ENCODE measurements at places on chromosomes 1 and 21. TPM values are rescaled to one million over a fixed set of nuclear protein-coding genes. Genes with fewer than 3 reads are reported as not detected.

DNA sequence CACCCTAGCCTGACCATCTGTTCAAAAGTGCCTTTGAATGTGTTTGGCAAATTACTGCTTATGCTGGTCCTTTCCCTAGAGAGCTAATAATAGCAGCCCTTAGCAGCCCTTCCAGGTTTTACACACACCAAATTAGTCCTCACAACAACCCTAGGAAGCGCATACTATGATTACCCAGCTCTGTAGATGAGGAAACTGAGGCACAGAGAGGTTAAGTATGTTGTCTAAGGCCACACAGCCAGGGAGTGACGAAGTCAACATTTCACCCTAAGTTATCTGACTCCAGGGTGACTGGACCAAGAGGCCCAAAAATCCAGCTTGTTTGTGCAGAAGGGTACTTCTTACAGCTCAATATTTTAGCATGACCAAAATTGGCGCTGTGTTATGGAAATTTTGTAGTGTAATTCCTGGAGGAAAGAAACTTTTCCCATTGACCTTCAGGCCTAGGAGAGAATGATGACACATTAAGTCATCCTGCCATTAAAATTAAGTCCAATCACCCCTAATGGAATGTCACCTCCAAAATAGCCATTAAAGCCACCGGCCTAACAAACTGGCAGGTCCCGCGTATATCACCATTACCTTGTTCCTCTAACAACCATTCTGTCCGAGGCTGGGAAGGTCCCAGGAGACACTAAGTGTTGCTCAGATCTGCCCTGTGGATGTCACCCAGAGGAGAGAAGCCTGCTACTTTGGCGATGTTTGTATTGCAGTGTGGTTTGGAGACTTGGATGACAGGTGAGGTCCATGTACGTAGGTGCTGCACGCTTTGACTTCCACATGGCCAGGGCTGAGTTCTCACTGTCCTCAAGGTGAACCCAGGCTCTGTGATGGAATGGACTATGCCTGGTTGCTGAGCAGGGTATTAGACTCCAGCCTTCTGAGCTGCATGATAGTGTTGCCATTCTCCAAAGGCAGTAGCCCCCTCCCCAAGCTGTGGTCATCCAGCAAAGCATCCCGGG lies 258.3 kb downstream of the TOMM20 start:
- no peak for DNase-seq

GRCh38 chr1:27570356-27570755 lies 33.6 kb downstream of the AHDC1 start:
- DNase-seq: no peak

DNA sequence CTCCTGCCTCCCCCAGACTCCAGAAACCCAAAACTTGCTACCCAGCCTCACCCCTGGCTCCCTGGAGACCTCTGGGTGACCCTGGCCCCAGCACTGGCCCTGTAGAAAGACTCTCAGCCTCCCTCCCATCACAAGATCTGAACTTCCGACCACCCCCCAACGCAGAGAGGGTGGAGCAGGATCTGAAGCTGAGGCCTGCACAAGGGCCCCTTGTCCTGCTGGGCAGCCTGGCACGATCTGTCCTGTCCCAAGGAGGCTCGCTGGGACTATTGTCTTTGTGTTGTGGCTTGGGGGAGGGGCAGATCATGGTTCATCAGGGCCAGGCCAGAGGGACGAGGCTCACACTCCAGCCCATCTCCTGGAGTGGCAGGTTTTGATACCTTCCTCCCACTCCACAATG lies 20.0 kb downstream of the PHLDA3 start:
- no peak for DNase-seq

Gene DRAXIN
- 0.92 TPM for polyA plus RNA-seq

All from left renal pelvis (tissue), 4 donors.